Stimulated activated CD8-positive, alpha-beta memory T cell treated with anti-CD3 and anti-CD28 coated beads, Interleukin-4, amount 100 ng/mL, for 4 hours (primary cell): ENCODE measurements at places on chromosomes 1 and 21.

DNA sequence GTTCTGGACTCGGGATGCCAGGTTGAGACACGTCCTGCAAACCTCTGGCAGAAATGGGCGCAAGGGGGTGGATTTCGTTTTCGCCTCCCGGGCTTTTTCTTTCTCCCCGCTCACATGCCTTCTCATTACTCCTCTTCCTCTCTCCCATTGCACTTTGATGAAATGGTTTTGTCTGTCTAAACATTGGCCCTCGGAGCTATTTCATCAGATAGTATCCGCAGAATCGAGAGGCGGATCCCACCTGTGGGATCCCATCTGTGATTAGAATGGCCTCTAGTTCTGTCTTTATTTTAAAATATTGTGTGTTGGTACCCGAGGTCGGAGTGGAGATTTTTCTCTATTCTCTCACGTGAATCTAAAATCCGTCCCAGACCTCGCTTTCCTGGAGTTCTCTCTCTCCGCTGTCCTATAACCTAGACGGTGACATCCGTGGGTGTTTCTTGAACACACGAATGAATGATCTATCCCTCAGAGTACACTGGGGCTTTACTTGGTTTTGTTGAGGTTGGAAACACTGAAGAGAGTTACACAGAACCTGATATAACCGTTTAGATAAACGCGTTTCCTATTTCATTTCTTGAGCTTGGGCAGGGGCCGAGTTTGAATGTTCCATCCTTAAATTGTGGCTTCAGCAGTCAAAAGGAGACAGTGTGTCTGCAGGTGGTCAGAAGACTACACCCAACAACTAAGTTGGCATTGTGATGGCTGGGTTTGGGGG is 2.0 kb downstream of the EDARADD start:
- DNase-seq = no peak

- DNase-seq = no peak
Observed at GRCh38 chr1:12528021-12528852, 89.8 kb downstream of the DHRS3 start.

- DNase-seq = no peak
Observed at GRCh38 chr1:53285969-53286760, 41.7 kb downstream of the LRP8 start.

DNA sequence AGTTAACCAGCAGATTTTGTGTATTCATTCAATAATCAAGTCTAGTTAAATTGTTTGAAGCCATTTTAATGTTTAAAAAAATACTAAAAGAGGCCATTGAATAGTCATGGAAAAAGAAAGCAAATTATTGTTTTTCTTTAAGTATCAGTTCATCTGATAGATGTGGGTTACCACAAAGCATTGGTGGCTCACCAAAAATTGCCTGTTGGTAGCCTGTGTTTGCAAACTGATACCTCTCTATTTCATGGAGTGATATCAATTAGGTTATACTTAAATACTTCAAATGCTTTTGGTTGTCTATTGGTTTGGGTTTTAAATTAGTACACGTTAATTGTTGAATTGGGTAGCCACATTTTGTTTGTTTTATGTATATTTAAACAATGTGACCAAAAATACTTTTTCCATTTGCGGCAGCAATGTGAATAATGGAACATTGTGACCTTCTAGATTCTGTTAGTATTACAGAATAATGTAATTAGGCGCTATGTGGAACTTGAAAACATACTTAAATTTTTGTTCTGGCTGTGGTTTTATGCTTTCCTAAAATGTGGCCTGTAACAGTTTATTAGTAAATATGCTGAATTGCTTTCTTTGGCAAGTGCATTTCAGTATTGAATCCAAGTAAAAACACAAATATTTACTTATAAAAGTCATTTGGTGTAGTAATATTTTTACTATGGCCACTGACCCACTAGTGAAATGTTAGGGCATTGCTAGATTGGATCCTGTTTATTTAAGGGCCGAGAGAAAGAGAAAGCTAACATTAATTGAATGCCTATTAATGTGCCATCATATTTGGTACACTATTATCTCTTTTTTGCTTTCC is 37.1 kb upstream of the NBL1 start:
- no peak for DNase-seq
